Stomach (tissue), 19 donors: ENCODE measurements at places on chromosomes 11 and 22. TPM values are rescaled to one million over a fixed set of nuclear protein-coding genes. Genes with fewer than 3 reads are reported as not detected.

DNA sequence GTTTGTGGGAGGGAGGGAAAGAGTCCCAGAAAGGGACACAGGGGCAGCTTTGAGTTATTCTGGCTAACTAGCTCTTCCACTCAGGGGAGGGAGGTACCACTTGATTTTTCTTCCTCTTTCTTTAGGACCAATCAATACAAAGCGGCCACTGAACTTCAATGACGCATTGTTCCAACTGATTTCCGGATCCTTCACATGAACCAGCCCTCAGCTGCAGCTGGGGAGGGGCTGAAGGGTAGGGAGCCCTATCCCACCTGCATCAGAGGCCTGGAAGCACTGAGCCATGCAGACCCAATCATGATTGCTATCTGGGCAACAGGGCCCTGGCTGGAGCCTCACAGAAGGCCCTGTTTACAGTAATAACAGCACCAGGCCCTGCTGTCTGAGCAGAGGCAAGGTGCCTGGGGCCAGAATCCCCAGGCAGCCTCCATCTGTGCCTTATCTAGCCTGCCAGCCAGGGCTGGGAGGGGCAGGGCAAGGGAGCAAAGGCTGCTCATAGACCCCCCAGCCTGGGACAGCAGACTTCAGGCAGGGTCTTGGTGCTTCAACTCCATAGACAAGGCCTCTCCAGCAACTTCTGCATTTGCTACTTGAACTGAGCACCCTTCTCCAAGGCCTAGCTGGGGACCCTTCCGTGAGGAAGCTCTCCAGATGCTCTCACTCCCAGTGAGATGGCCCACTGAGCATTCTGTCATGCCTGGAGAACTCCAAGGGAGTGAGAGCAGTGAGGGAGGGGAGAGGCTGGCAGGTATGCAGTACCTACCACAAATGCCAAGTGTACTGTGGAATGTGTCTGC, 22.5 kb downstream of the CLPB start:
- no peaks in the 10 kb centered on the region for H3K27me3 ChIP-seq
- H3K4me3 ChIP-seq, result no peak overlapping the region
- H3K36me3 ChIP-seq, result no peaks in the 10 kb centered on the region
- peak; percentile 81 for DNase-seq

GRCh38 chr11:122277493-122277892, 161.5 kb upstream of the BLID start:
- H3K27me3 ChIP-seq, result no peaks in the 10 kb centered on the region
- no peak overlapping the region for H3K4me3 ChIP-seq
- no peak overlapping the region for H3K27ac ChIP-seq
- DNase-seq, result no peak
- H3K36me3 ChIP-seq, result no peaks in the 10 kb centered on the region
- H3K4me1 ChIP-seq, result no peaks in the 10 kb centered on the region

DNA sequence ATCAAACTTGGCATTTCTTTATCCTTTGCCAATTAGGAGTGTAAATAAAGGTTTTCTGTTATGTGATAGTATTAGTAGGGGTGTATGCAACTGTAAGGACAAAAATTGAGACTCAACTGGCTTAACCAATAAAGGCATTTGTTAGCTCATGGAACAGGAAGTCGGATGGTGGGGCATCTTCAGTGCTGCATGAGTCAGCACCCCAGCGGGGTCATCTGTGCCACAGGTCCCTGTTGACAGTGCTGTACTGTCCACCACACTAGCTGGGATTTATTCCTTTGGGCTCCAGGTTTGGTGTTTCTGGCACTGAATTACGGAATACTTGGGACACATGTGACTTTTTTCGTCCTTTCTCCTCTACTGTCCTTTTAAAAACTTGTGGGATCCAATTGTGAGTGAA, 86.0 kb downstream of the PPP6R3 start:
- H3K4me1 ChIP-seq, result peaks cover 71% of the 10 kb centered on the region
- no peak overlapping the region for H3K4me3 ChIP-seq
- no peak for DNase-seq
- peaks cover 73% of the 10 kb centered on the region for H3K36me3 ChIP-seq
- no peak overlapping the region for H3K27ac ChIP-seq
- no peaks in the 10 kb centered on the region for H3K27me3 ChIP-seq

DNA sequence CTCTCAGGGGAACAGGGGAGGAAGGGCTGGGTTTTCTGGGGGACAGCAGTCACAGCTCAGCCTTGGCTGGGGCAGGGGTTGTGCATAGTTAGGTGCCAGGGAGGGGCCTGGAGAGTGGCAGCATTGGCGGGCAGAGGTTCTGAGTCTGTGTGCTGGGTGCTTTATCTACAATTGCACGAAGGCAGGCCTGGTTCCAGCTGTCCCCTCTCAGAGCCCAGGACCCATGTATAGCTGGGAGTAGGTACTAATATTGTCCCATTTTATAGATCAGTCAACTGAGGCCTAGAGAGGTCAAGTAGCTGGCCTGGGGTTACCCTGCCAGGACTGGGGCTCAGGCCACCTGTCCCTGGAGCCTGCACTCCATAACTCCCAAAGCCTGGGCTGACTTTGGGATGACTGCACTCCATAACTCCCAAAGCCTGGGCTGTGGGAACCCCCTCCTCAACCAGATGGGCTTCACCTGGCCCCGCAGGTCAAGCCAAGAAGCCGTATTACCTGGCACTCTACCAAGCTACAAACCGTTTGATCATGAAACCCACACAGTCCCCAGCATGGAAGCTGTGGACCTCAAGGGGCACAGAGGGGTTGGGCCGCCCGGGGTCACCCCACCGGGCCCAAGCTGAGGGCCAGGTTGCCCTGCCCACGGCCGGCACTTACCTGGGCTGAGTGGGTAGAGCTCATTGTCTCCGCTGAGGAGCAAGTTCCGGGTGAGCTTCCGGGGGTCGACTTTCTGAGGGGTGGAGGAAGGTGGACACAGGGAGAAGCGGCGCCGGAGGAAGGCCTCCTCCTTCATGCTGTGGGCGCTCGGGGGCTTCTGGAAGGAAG, 36.5 kb downstream of the OSBPL5 start:
- DNase-seq, result no peak
- peaks cover 40% of the 10 kb centered on the region for H3K4me1 ChIP-seq
- H3K4me3 ChIP-seq, result no peak overlapping the region

DNA sequence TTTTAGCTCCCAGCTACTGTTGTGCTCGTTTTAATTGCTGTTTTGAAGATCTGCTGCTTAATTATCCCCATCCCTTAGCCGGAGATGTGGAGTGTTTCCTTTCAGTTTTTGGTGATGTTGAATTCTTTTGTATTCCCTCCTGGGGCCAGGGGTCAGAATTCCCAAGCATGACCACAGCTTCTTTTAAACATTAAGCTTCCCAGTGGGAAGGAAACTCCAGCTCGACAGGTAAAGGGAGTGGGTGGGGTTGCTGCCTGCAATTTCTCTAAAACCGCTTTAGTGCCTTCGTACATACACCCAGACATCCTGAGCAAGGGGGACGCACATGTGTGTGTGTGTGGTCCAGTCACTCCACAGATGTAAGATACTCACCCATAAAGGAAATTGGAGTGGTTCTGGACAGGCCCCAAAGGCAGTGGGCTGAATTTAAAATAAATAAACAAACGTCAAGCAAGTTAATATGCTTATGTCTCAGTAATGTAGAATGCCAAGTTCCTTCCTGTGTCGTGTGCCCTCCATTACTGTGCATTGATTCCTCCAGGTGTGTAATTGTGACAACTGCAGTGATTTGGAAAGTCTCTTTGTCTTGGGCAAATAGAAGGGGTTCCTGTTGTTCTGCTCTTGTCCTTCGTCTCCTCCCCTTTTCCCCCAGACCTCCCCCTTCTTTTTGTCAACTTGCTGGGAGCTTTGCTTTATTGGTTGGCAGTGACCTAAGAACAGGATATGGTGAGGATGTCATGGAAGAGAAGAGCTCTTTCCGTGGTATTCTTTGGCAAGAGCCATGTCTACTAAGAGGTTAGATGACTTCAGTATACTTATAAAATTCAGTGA, 19.2 kb upstream of the ADSL start:
- DNase-seq, result no peak
- H3K4me3 ChIP-seq, result no peak overlapping the region
- H3K36me3 ChIP-seq, result peaks cover 17% of the 10 kb centered on the region
- H3K27me3 ChIP-seq, result no peaks in the 10 kb centered on the region
- H3K4me1 ChIP-seq, result no peaks in the 10 kb centered on the region

The C22orf23 gene
- total RNA-seq, result not detected

The BRMS1 gene
- total RNA-seq, result 105 TPM

The TREH gene
- total RNA-seq, result not detected

The ZBED5 gene
- total RNA-seq, result 54.7 TPM

The MMP11 gene
- total RNA-seq, result not detected

The ENTHD1 gene
- not detected for total RNA-seq

The OR56A1 gene
- 0.18 TPM for total RNA-seq
